ENCODE measurements at places on chromosomes 7 and 10. TPM values are rescaled to one million over a fixed set of nuclear protein-coding genes. Genes with fewer than 3 reads are reported as not detected.
A peak's percentile ranks its signal among the peaks of the same experiment; 100 is the strongest.

DNA sequence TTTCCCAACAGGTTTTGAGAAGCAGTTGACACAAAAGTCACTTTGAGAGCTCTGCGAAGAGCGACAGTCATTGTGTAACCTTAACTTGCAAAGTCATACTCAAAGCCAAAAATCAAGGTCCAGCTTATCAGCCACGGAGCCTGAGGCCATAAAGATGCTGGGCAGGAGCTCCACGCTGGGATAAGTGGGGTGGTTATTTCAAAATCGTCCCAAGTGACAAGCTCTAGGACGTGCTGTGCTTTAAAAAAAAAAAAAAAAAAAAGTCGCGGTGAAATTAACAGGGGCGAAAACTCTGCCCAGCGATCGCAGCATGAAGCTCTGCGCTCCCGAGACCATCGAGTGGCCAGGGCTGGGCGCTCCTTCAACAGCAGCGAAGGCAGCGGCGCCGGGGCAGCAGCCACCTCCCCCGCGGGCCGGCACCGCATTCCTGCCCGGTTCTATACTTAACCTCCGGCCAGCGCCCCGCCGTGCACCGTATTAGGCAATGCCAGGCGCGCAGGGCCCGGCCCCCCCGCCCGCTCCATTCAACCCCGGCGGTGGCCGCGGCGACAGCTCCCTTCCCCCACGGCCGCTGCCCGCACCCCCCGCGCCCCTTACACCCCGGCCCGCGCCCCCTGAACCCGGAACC is 657 bp downstream of the HACD1 start:
- DNase-seq, result peak; percentile 72

GRCh38 chr10:60816628-60817397 is 38.5 kb downstream of the CDK1 start:
- DNase-seq, result peak; percentile 98

- no peak for DNase-seq
These were observed 9.0 kb downstream of the ADCK2 start for GRCh38 chr7:140681766-140682165.

- no peak for DNase-seq
These were observed 113.2 kb downstream of the HERPUD2 start for GRCh38 chr7:35581605-35582210.

- no peak for DNase-seq
These were observed 2.9 kb downstream of the FOXL3 start for GRCh38 chr7:292826-293225.

DNA sequence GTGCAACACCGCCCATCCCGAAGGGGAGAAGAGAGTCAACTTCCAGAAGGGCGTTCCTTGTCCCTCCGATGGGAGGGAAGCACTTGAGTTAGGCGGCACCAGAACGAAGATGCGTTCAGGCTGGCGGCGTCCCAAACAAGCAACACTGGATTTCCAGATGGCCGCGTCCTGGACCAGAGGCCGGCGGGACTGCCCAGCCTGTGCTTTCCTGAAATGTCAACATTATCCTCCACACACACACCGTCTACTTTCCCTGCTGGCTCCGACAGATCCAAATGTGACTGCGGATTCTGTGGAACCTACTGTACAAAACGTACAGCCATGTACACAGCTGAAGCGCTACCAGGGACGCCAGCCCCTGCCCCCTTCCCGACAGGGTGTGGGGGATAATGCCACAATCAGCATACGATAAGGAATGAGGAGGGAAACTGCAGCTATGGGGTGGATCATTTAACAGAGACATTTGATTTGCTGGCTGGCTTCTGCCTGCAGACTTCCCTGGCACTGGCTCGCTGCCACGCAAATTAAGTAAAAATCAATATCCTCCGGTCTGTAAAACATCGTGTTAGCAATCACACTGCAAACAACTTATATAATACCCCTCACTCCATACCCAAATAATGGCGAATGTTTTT is 82.1 kb downstream of the ZRANB1 start:
- peak; percentile 50 for DNase-seq

DNA sequence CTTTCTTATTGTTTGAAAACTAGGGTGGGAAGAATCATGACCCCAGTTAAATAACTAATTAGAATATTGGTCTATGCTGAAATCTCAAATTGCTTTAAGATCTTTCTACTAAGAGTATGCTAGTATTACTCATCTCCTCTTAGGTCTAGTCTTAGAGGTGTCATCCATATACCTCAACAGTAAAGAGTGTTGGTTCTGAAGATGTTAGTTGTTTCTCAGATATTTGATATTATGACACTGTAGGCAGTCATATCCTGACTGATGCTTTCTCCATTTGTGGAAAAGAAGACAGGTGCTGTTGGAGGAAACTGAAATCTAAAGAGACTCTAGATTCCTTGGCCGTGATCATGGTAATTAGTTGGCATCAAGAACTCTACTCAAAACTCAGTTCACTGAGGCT is 21.2 kb downstream of the BPGM start:
- no peak for DNase-seq

DNA sequence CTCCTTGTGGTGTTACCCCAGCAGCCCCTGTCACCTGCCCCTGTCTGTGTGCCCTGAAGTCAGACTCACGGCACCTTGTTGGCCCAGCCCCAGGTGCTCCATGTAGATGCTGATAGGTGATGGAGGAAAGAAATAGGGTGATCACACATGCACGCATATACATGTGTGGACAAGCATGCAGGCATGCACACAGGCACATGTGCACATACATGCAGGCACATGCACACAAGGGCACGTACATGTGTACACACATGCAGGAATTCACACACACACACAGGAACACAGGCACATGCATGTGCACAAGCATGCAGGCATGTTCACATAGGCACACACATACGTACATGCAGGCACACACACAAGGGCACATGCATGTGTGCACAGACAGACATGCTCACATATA is 16.6 kb upstream of the ELFN1 start:
- no peak for DNase-seq

- no peak for DNase-seq
These were observed 62.6 kb downstream of the COL13A1 start for GRCh38 chr10:69864321-69864720.

Gene IGF2BP3
- polyA plus RNA-seq, result 0.18 TPM

Gene CDC14C
- polyA plus RNA-seq, result not detected

Gene STRIP2
- polyA plus RNA-seq, result 2.1 TPM

Gene CALCR
- 0.04 TPM for polyA plus RNA-seq
